ENCODE measurements at places on chromosomes 16 and 17. TPM values are rescaled to one million over a fixed set of nuclear protein-coding genes. Genes with fewer than 3 reads are reported as not detected.

DNA sequence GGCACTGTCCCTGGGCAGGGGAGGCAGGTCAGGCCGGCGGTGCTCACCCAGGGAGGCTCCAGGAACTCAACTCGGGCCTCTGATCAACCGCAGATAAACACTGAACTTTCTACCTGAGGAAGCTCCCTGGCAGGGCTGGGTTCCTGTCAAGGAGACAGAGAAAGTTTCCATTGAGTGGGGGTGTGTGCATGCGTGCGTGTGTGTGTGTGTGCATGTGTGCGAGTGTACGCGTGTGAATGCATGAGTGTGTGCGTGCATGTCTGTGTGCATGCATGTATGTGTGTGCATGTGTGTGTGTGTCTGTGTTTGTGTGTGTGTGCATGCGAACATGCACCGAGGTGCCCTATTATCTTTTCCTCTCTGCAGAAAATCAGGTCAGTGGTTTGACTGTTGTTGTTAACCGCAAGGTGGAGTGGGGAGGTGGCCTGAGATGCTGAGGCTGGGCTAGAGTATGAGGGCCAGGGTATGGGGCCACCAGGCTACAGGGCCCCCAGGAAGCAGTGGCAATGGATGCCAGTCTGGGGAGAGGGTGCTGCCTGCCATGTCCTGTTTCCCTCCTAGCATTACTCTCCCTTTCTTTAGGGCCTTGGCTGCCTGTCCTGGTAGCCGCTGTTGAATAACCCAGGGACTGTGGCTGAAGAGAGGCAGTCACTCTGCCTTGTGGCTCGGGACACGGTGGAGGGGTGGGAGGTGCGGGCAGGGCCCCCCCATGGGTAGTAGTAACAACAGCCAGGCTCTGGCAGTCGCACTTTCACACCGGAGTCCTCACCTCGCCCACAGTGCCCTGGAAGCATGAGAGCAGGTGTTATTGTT is 24.0 kb downstream of the CCR7 start:
- no peak for DNase-seq
- no peaks in the 10 kb centered on the region for H3K27me3 ChIP-seq
- no peaks in the 10 kb centered on the region for H3K36me3 ChIP-seq
- peak overlapping the region; percentile 57 for H3K27ac ChIP-seq
- no peaks in the 10 kb centered on the region for H3K4me1 ChIP-seq
- H3K4me3 ChIP-seq, result no peak overlapping the region

DNA sequence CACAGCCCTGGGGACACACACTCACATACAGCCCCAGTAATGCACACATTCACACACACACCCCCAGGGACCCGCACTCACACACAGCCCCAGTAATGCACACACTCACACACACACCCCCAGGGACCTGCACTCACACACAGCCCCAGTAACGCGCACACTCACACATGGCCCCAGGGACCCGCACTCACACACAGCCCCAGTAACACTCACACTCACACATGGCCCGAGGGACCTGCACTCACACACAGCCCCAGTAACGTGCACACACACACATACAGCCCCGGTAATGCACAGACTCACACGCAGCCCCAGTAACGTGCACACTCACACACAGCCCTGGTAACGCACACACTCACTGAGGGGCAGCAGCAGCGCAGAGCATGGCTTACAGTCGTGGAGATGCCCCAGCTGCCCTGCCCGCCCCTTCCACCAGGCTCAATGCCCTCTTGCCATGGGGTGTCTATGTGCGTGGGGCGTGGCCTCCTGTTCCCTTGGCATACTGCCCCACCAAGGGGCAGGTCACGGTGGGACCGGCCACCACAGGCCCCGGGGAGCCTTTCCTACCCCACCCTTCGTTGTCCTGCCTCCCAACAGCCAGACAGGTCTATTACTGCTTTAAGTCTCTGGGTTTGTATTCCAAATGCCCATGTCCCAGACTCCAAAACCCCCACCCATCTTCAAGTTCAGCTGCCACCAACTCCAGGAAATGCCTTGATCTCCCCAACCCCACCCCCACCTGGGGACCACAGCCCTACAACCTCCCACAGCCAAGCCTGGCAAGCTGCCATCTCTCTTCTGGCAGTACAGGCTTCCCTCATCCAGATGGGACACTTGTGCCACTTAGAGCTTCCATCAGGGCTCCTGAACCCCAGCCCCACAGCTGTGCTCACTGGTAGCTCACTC is 2.7 kb downstream of the CCDC102A start:
- no peaks in the 10 kb centered on the region for H3K27me3 ChIP-seq
- H3K36me3 ChIP-seq, result no peaks in the 10 kb centered on the region
- H3K4me1 ChIP-seq, result no peaks in the 10 kb centered on the region
- no peak overlapping the region for H3K4me3 ChIP-seq
- no peak overlapping the region for H3K27ac ChIP-seq

DNA sequence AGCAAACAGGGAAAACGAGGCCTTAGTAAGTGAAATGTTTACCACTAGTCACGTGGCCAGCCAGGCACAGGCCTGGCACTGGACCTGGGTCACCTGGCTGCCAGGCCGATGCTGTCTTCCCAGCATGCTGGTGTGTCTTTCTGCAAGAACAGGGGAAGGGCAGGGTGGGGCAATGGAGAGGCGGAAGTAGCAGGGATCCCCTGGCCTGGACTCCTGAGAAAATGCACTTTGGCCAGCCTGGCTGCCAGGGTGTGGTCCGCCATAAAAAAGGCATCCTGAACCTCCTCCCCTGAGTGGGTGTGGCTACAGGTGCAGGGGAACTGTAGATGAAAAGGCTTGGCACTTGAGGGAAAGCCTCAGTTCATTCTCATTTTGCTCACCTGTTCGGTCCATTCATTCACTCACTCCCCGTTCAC is 1.0 kb upstream of the ANKRD40CL start:
- H3K4me1 ChIP-seq, result peaks cover 22% of the 10 kb centered on the region
- no peaks in the 10 kb centered on the region for H3K36me3 ChIP-seq
- H3K27ac ChIP-seq, result no peak overlapping the region
- peak; percentile 83 for DNase-seq
- no peak overlapping the region for H3K4me3 ChIP-seq
- H3K27me3 ChIP-seq, result no peaks in the 10 kb centered on the region

DNA sequence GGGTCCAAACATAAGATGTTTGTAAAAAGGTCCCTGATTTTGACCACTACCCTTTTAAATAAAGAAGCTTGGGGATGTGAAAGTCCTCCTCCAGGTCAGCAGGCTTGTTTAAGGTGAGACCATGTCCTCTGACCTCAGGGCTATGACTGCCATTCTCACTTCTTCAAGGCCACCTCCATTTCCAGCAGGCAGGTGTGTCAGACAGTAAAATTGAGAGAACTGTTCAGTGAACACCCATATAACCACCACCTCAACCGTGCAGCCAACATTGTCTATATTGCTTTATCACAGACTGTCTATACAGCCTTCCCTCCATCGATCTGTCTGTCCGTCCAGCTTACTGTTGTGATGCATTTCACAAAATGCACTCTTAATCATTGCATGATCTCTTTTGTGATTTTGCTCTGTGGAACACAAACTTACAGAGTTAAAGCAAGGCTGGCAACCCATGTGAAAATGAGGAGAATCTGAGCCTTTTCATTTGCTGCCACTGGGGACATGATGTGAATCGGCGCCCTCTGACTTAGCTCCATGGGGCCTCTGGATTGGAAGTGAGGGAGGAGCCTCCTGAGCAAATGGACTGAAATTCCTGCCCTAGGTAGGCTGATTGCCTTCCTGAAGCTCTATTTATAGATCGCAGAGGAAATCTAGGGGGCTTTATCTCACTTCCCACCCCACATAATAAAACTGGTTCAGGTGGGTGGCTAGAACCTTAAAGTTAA is 53.8 kb downstream of the ZNRF1 start:
- DNase-seq, result no peak
- no peaks in the 10 kb centered on the region for H3K27me3 ChIP-seq
- H3K27ac ChIP-seq, result no peak overlapping the region
- H3K4me1 ChIP-seq, result no peaks in the 10 kb centered on the region

ALOX15 gene
- not detected for total RNA-seq

- no peaks in the 10 kb centered on the region for H3K36me3 ChIP-seq
- no peak for DNase-seq
- no peak overlapping the region for H3K4me3 ChIP-seq
- H3K27me3 ChIP-seq, result no peaks in the 10 kb centered on the region
- H3K4me1 ChIP-seq, result no peaks in the 10 kb centered on the region
Observed at GRCh38 chr17:55990332-55991006, 162.8 kb upstream of the ANKFN1 start.

DNA sequence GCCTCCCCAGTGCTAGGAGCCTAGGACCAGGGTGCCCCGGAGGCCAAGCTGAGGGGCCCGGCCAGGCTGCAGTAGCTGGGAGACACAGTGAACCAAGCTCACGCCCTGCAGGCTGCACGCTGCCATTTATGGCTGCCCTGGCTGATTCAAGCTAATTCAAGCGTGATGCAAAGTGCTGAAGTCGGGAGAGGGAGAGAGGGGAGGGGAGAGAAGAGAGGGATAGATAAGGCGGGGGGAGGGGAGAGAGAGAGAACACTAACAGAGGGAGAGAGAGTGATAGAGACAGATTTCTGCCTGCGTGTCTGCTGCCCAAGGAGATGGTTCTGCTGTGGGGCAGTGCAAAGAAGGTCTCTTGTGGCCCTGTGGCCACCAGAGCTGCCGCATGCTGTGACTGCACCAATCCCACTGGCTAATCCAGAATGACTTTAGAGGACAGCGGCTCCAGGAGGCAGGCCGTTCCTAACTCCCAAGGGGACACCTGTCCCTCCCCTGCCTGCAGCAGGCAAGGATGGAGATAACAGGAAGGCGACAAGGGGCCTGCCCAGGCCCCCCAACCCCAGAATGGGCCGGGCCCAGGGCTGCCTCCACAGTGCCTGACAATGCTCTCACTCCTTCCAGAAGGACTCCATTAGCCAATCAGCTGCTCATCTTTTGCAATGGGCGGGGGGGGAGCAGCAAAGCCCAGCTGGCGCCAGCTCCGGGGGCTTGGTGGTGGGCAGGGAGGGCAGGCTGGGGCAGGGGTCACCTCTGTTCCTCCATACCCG is 12.9 kb downstream of the MXRA7 start:
- no peaks in the 10 kb centered on the region for H3K36me3 ChIP-seq
- no peaks in the 10 kb centered on the region for H3K27me3 ChIP-seq
- DNase-seq, result no peak
- no peak overlapping the region for H3K4me3 ChIP-seq

GRCh38 chr16:84884596-84885341 is 65.0 kb downstream of the CRISPLD2 start:
- no peaks in the 10 kb centered on the region for H3K4me1 ChIP-seq
- DNase-seq, result no peak
- H3K27ac ChIP-seq, result peak overlapping the region; percentile 37
- no peaks in the 10 kb centered on the region for H3K27me3 ChIP-seq
- no peaks in the 10 kb centered on the region for H3K36me3 ChIP-seq

GRCh38 chr17:50952013-50952412 is 85.9 kb upstream of the TOB1 start:
- no peak overlapping the region for H3K4me3 ChIP-seq
- no peaks in the 10 kb centered on the region for H3K36me3 ChIP-seq
- H3K27ac ChIP-seq, result no peak overlapping the region
- peak; percentile 75 for DNase-seq
- peaks cover 48% of the 10 kb centered on the region for H3K4me1 ChIP-seq

DNA sequence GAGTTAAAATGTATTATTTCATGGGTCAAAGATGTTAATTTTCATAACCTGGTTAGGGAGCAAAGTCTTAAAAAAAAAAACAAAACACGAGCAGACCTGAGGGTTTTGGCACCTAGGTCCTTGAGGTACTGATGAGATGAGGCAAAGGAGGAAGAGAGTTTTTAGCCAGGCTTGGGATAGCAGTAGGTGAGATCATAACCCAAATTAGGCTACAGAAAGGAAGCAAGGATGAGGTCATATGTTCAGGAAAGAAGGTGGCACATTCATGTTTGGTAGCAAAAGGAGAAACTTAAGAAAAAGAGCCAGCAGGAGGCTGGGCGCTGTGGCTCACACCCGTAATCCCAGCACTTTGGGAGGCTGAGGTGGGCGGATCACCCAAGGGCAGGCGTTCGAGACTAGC is 2.8 kb downstream of the ATXN1L start:
- H3K4me1 ChIP-seq, result peaks cover 13% of the 10 kb centered on the region
- no peaks in the 10 kb centered on the region for H3K27me3 ChIP-seq
- peaks cover 25% of the 10 kb centered on the region for H3K36me3 ChIP-seq
- no peak overlapping the region for H3K27ac ChIP-seq
- H3K4me3 ChIP-seq, result no peak overlapping the region

KIF2B gene
- total RNA-seq, result not detected

DNA sequence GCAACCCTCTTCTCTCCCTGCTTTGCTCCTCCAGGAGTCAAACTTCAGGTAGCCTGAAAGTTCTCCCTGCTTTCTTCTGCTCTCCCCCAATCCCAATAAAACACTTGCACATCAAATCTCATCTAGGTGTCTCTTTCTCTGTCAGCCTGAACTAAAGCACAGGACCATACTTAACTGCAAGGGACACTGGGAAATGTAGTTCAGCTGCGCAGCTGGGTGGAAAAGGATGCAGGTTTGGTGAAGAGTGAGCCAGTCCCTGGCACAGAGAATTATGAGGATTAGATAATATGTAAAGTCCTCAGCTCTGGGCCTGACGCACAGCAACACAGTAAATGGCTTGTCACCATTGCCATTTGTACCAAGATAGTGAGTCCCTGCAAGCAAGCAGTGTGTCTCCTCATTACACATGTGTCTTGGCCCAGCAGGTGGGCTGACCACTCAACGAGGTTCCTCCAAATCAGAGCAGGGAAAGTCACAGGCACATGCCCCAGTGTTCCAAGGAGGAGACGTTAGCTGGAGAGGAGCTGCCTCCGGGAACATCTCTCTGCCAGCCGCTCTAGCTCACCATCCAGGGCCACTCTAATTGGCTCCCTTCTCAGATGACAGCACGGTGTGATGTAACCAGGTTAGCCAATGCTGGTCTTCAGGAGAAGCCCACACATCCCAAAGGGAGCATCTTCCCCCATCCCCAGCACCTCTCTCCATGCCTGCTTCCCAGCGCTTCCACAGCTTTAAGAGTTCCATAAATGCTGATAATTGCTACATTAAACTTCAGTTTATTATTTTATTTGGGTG is 29.7 kb upstream of the IRX3 start:
- no peak overlapping the region for H3K4me3 ChIP-seq
- no peaks in the 10 kb centered on the region for H3K36me3 ChIP-seq
- no peak overlapping the region for H3K27ac ChIP-seq
- no peaks in the 10 kb centered on the region for H3K27me3 ChIP-seq

GRCh38 chr16:1117176-1117900 is 21.3 kb upstream of the C1QTNF8 start:
- no peaks in the 10 kb centered on the region for H3K36me3 ChIP-seq
- H3K27ac ChIP-seq, result no peak overlapping the region
- no peak overlapping the region for H3K4me3 ChIP-seq
- H3K27me3 ChIP-seq, result no peaks in the 10 kb centered on the region

DNA sequence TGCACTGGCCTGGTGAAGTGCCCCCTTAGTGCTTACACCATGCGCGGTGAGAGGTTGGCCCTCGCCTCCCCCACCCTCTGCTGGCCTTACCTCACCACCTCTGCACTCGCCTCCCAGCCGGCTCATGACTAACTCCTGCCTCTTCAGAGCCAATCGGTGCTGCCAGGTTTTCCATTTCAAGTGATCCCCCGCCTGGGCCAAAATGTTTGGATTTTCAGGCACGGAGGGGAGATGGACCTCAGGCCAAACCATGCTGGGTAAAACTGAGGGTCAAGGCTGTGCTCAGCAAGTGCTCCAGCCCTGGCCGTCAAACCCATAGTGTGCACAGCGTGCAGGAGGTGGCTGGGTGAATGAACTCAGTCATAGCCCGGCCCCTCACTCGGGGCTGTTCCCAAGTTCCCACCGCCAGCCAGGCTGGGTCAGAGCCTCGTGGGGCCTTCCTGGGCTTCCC is 175.4 kb downstream of the SEC14L1 start:
- H3K27me3 ChIP-seq, result no peaks in the 10 kb centered on the region
- H3K4me3 ChIP-seq, result no peak overlapping the region
- no peak for DNase-seq
- H3K36me3 ChIP-seq, result no peaks in the 10 kb centered on the region

DHRS7C gene
- total RNA-seq, result not detected

Data from pancreas (tissue), 10 donors.